ENCODE measurements at places on chromosomes 12 and 14.

DNA sequence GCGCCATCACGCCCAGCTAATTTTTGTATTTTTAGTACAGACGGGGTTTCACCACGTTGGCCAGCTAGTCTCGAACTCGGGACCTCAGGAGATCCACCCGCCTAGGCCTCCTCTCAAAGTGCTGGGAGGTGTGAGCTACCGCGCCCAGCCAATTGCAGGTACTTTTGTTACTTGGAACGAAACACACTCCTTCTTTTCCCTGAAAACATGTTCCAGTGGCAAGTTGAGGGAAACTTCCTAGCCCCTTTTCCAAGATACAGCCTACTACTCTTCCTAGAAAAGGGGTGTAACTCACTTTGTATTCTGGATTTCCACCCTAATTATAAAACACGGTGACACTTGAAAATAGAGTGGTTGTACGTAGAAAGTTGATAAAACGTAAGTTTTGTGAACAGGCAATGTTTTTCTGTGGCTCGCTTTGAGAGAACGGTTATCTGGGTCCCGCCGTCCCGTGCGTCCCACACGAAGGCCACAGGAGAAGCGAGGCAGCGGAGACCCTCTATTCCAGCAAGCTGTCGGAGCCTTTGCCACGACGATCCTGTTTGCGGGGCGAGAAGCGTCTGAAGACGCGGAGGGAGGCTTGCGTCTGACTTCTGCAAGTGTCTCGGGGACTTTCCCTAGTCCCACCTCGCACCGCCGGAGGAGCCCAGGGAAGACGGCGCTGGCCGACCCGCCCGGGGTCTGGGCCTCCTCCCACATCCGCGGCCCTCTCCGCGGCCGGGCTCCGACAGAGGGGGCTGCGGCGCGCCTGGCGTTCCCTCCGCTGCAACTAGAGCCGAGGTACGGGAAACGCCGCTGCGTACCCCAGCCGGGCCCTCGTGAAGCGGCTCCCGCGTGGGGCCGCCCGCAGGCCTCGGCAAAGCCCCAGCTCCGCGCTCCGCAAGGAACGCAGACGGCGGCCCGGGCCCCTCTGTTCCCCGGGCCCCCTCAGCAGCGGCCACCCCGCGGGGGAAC, 745 bp downstream of the CDCA4 start:
- no peak for DNase-seq

DNA sequence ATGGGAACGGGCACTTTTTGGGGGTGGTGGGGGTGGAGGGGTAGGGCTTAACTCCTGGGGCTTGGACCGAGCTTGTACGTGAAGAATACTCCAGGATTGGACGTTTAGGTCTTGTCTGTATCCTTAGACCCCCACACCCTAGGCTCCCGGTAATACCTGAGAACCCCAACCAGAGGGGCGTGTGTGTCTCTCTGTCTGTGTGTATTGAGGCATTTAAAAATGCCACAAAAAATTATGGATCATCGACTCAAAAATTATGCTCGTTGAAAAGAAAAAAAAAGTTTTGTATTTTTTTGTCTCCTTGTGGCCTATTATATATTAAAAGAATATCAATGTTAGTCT, 459 bp downstream of the PPFIBP1 start:
- no peak for DNase-seq

GRCh38 chr12:43306066-43306465, 245.9 kb downstream of the ADAMTS20 start:
- no peak for DNase-seq

DNA sequence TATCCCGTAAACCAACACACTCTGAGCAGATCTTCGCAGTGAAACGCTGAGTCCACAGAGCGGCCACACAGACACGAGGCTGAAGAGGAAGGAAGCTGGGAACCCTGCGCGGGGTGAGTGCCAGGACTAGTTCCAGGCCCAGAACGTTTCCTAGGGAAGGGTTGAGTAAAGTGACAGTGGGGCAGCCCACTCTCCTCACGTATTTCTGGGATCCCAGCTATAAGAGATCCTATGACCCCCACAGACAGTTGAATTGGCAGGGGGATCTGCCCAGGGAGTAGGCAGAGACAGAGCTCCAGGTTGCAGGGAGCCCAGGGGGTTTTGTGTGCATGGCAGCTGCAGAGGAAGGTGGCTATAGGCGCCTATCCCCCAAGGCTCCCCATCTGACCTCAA, 51.1 kb downstream of the GTF2A1 start:
- DNase-seq: no peak

- DNase-seq: no peak
Observed at GRCh38 chr12:67269633-67270573, 745 bp downstream of the CAND1 start.

- no peak for DNase-seq
Observed at GRCh38 chr12:48002773-48003218, 1.5 kb downstream of the COL2A1 start.
